ENCODE measurements at places on chromosomes 7 and 10. TPM values are rescaled to one million over a fixed set of nuclear protein-coding genes. Genes with fewer than 3 reads are reported as not detected.

- no peak for DNase-seq
Measured at GRCh38 chr10:5476918-5477525, 22.3 kb downstream of the CALML5 start.

DNA sequence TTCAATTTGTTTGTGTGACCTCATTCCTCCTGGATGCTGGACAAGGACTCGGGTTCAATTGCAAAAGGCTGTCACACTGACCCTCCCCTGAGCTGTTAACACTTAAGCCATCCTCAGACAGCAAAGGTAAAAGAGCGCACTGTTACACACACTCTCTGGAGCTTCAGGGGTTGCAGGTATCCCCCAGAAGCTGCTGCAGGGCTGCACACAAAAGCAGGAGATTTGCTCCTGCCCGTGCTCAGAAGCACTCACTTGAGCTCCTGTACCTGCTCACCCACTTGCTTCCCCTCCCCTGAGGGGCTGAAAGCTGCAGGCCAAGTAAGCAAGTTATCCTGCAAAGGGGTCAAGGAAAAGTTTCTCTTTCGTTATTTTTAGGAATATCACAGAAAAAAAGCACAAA lies 886.2 kb upstream of the ZWINT start:
- no peak for DNase-seq

DNA sequence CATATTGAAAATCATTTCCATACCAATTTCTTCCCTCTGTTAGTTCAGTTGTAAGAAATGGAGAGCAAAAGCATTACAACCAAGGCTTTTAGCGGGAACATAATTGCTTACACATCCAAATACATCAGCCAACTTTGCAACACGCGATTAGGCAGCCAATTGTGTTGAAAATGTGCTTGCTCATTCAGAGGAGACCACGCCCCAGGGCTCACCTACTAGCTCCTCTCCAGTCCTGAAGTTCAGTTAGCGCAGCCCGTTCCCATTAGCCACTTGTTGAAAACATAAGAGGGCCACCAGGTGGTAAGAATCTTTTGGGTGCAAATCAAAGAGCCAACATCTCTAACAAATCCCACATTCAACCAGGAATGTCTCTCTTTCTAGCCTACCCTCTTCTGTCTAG lies 213.2 kb upstream of the MDFIC start:
- DNase-seq, result no peak

- DNase-seq, result peak; percentile 21
Measured at GRCh38 chr10:131944412-131944811, 37.3 kb downstream of the BNIP3 start.

GRCh38 chr7:106589198-106589879 lies 71.6 kb downstream of the CCDC71L start:
- no peak for DNase-seq

DNA sequence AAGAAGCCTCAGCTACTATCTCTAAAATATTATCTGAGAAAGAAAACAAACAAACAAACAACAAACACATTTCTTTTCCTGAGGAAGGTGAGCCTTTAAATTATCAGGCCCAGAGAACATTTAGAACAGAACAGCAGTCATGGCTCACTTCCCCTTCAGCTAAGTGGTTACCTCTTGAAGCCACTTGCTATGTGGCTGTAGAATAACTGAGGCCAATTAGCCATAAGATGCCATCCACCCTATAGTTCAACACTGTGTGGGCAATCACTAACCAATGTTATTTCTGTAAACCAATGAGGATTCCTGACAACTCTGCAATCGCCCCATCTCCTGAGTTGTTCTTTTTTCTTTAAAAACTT lies 3.7 kb upstream of the UPP1 start:
- no peak for DNase-seq

DNA sequence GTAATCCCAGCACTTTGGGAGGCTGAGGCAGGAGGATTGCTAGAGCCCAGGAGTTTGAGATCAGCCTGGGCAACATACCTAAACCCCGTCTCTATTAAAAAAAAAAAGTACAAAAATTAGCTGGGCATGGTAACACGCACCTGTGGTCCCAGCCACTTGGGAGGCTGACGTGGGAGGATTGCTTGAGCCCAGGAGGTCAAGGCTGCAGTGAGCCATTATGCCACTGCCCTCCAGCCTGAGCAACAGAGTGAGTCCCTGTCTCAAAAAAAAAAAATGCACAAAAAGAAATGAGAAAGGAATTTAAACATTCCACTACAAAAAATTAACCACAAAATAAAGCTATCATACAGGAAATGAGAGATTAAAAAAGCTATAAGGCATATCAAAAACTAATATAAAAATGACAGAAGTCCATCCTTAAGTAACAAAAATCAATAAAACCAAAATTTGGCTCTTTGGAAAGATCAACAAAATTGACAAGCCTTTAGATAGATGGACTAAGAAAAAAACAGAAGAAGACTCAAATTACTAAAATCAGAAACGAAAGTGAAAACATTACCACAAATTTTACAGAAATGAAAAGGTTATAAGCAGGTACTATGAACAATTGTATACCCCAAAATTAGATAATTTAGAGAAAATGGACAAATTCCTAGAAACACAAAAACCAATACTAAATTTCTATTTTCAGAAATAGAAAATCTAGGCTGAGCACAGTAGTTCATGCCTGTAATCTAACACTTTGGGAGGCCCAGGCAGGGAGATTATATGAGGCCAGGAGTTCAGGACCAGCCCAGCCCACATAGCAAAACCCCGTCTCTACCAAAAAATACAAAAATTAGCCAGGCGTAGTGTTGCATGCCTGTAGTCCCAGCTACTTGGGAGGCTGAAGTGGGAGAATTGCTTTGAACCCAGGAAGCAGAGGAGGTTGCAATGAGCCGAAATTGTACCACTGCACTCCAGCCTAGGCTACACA lies 42.4 kb upstream of the NANOS1 start:
- no peak for DNase-seq

DNA sequence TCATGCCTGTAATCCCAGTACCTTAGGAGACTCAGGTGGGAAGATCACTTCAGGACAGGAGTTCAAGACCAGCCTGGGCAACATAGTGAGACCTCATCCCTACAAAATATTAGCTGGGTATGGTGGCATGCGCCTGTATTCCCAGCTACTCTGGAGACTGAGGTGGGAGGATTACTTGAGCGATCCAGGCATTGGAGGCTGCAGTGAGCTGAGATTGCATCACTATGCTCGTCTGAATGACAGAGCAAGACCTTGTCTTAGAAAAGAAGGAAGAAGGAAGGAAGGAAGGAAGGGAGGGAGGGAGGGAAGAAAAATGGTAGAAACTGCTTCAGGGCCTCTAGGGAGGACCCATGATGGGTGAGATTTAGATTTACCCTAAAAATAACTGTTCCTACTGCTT lies 112.3 kb downstream of the SPDYE5 start:
- no peak for DNase-seq

DNA sequence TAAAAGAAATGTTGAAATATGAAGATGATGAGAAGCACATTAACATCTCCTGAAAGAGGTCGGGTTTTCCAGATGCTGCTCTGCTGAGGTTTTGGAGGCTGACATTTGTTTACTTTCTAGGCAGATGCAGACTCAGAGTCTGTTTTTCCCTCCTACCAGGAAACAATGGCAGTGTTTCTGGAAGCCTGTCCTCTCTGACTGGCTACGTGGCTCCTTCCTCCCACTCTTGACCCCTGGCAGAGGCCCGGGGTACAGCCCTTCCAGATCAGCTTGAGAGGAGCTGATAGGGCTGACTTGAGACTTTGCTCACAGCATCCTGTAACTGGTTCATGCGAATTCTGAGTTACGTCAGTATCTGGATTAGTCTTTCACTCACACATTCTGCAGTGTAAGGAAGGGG lies 41.1 kb upstream of the IL15RA start:
- no peak for DNase-seq

- no peak for DNase-seq
Measured at GRCh38 chr7:86929293-86930109, 130.0 kb downstream of the ELAPOR2 start.

DNA sequence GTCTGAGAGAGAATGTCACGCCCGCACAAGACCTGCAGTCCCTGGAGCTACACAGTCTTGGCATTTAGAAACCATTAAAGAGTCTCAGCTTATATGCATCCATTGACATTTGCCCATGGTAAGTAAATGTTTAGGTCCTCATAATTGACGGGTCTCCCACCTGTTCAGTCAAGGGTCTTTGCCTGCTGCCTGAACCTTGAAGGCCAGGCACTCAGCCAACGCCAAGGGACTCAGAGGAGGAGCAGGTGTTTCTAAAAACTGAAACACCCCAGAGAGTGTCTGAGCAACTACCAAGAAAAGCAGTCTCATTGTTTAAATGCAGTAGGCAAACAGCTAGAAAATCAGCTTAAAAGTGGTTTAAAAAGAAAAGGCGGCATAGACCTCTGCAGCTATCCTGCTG lies 264.7 kb upstream of the AKR1E2 start:
- DNase-seq, result no peak

DNA sequence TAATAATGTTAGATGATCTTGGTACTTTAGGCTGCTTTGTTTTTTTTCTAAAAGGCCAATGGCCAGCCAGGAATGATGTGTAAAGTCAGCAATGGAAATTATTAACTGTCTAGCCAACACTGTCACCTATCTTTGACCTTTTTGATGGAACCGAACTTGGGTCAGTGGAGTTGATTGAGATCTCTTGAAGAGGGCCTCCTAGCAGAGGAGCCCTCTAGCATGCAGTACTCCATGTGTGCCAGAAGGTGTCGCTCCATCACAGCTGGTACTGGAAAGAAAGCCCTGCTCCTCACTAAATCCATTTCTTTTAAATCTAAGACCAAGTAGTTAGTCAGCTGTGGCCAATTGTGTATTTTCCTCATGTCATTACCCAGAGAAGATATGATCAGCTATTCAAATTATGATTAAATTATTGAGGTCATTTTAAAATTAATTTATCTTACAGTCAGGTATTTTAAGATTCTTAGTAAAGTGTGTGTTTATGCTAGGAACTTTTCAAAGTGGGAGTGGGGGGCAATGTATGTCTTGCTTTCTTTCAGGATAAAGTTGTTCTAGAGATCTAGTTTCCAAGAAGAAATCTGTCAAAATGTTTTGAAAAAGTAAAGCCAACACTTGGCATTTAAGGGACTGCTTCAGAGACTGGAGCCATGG lies 33.1 kb upstream of the CROT start:
- no peak for DNase-seq

DNA sequence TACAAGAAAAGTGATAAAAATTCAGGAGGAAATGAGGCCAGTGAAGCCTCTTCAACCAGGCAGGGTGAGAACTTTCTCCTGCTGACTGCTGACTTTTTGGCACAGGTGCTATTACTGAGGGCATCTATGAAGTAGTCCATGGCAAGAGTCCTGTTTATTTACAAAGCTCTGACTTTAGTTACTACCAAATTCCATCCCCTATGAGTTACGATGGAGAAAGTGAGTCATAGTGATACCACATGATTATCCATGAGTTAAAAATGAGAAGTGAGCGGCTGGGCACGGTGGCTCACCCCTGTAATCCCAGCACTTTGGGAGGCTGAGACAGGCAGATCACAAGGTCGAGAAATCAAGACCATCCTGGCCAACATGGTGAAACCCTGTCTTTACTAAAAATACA lies 19.9 kb downstream of the CCDC3 start:
- DNase-seq, result no peak

- no peak for DNase-seq
Measured at GRCh38 chr7:135991322-135991721, 14.2 kb upstream of the MTPN start.

The TMEM120A gene
- 43.9 TPM for total RNA-seq

The HIPK2 gene
- 64.3 TPM for total RNA-seq

The UBE3C gene
- 56.9 TPM for total RNA-seq

The IFIT3 gene
- total RNA-seq, result 78.0 TPM

The FZD1 gene
- 25.7 TPM for total RNA-seq

Data from upper lobe of right lung (tissue), 1 donor.